ENCODE measurements at places on chromosomes 3 and 15.

GRCh38 chr3:9064850-9065249 lies 101.6 kb upstream of the RAD18 start:
- DNase-seq: no peak

DNA sequence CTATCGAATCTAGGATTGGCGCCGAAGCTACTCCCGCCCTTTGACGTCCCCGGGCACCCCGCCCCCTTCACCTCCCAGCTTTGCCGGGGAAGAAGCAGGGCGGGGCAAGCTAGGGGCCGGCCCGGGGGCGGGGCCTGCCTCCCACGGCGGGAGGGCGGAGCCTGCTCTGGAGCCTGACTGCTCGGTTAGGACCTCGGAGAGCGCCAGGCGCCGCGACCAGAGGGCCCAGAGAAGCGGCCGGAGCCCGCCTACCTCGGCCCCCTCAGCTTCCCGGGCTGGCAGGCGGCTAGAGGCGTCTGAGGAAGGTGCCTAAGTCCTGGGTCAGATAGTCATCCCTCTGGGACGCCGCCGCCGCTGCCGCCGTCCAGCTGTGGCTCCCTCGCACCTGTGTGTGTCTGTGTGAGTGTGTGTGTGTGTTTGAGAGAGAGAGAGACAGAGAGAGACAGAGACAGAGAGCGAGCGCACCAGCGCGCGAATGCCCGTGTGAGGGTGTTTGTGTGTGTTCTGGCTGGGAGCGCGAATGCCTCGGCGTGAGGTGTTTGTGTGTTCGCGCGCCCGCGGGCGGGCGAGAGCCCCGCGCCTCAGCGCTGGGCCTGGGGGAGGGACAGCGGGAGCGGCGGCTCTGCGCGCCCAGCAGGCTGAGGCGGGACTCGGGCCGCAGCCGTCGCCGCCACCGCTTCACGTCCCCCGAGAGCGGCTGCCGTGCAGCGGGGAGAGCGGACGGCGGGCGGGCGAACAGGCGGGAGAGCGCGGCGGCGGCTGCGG lies at the start of gene STXBP5L:
STXBP5L (plus strand) TSS at position 176 of the 765 bp plus-strand sequence. CDS start 1,374 bp downstream, outside the sequence.
- peak; percentile 59 for DNase-seq

DNA sequence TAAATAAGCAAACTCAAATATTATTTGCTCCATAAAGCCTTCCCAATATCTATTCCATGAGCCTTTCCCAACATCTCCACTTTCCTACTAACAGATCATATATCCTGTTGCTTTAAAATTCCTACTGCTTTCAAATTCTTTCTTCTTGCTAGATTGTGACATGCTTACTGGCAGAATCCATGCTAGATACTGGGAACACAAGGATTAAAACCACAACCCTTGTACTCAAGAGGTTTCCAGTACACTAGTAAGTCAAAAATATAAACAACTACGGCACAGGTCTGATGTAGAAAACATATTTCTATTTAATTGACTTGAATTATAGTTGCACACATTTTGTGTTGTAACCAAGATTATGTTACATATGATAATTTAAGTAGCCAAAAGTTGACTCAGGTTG lies 275.0 kb downstream of the ZBTB20 start:
- no peak for DNase-seq

- no peak for DNase-seq
These were observed 517.1 kb downstream of the ROBO1 start for GRCh38 chr3:79250746-79251145.

DNA sequence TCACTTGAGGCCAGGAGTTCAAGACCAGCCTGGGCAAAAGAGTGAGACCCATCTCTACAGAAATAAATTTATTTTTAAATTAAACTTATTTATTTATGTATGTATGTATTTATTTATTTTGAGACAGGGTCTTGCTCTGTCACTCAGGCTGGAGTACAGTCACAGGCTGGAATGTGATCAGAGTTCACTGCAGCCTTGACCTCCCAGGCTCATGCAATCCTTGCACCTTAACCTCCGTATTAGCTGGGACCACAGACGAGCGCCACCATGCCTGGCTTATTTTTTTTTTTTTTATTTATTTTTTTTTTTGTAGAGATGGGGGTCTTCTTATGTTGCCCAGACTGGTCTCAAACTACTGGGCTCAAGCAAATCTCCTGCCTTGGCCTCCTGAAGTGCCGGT lies 135.2 kb upstream of the HES1 start:
- no peak for DNase-seq

GRCh38 chr3:43317461-43318316 lies 31.3 kb downstream of the SNRK start:
- no peak for DNase-seq

DNA sequence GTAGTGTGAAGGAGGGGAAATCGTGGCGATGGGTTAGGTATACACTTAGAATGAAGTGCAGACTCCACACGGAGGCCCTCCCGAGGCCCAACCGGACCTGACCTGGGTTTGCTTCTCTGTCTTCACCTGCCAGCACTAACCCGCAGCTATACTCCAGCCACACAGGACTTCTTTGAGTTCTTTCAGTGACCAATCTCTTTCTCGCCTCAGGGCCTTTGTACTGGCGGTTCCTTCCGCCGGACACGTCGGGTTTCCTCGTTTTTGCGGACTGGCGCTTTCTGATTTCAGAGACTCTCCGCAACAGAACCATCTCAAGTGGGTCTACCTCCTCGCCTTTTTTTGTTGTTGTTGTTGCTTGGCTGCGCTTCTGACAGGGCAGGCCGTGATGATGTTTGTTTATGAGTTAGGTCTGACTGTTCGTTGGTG lies at the start of gene NEIL1:
NEIL1 (plus strand) TSS at position 244 of the 426 bp plus-strand sequence. CDS start 1,867 bp downstream, outside the sequence.
- DNase-seq: no peak

DNA sequence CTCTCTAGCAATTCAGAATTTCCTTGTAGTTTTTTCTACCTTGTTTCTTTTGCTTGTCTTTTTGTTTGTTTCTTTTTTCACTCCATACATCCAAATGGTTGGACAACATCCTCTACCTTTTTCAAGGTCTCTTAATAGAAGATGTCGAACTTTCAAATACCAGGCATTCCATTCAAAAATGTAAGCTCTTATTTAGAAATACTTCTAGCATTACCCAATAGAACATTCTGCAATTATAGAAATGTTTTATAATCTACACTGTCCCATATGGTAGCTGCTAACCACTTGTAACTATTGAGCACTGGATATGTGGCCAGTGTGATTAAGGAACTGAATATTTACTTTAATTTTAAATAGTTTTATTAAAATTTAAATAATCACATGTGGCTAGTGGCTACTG lies 196.2 kb upstream of the MRPL3 start:
- no peak for DNase-seq

- no peak for DNase-seq
These were observed 157.9 kb downstream of the TLE3 start for GRCh38 chr15:69939513-69940440.

DNA sequence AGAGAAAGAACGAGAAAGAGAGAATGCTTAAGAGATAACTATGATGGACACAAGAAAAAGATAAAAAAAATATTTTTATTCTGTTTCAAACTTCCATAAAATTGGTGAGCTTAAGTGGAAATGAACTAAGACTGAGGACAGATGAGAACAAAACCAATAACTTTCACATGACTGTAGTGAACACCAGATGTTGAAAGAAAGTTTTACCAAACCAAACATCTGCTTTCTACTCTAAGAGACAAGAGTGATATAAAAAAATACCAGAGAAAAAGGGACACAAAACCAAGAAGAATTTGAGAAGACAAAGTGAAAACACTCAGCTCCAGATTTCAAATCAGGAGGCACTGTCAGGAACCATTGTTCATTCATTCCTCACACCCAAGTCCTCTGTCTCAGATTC lies 147.9 kb downstream of the IMPG2 start:
- no peak for DNase-seq

DNA sequence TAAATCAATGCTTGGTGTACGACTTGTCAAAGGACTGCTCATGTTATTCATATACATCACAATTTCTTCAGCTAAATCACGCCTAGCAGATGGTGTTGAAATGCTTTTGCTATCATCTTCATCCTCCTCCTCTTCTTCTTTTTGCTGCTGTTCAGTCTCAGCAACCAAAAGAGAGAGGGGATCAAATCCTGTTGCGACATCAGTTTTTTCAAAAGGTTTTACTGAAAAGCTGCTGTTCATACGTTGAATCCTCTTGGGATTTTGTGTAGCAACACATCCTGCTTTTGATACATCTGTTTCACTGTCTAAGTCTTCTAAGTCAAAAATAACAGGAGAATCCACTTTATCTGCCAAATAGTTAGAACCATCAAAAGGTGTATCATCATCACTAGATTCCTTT lies 69.0 kb downstream of the SLC24A1 start:
- no peak for DNase-seq

DNA sequence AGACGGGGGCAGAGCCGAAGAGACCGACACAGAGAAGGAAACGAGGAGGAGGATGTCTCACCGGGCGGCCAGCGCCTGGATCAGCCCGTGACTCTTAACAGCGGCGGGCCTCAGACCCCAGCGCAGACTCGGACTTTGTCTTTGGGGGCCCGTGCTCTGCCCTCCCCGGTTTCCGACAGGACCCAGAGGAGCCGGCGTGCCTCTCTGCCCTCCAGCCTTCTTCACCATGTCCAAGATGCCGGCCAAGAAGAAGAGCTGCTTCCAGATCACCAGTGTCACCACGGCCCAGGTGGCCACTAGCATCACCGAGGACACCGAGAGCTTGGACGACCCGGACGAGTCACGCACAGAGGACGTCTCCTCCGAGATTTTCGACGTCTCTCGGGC lies 1.0 kb downstream of the TSC22D2 start:
- DNase-seq: no peak

DNA sequence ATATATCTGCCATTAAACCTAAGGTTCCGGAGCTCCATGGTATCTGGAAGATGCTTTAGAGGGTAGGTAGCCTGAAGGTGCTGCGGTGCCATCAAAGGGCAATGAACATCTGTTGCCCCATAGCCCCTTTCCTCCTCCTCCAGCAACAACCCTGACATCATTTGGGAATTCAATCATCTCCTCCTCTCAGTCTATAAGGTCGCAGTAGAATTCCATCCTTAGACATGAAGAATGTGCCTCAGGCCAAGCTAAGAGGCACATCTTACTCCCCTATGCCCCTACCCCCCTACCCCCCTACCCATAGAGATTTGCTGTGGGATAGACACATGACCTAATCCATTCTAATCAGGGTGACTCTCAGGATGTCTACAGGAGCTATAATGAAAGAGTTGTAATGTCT lies 1099.7 kb upstream of the CFAP20DC start:
- DNase-seq: no peak
